ENCODE measurements at places on chromosomes 1 and 21.

- no peak for DNase-seq
Observed at GRCh38 chr21:46151261-46151988, 4.0 kb downstream of the FTCD start.

DNA sequence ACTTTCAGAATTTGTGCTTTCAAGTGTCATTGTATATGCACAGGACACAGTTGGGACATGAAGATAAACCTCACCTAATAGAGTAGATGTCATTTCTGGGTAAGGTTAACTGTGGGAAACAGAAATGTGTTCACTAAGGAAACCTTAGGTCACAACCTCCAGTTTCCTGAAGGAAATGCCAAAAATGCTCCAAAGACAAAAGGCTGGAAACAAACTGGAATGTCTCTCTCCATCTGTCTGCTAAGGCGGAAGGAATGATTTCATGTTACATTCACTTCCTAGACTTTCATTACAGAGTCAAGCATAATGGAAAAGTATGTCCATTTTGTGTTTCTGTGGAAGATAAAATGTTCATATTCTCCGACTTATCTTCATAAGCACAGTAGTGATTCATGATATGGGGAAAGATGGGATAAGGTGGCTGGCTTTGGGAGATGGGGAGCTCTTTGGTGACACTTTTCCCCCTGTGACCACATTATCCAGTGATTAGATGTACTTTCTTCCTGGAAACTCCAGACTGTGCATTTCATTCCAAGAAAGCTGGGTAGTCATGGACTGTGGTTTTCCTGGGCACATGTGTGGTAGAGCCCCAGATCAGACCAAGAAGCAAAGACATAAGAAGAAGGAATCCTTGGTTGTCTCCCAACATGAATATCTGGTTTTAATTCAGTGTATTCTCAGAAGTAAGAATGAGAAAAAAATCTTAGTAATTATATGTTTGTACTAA is 5.7 kb downstream of the S1PR1 start:
- DNase-seq, result no peak

GRCh38 chr1:116990612-116991151 is 10.9 kb upstream of the CD101 start:
- no peak for DNase-seq

- no peak for DNase-seq
Observed at GRCh38 chr1:98177751-98178150, 256.9 kb upstream of the DPYD start.

GRCh38 chr1:50271337-50271736 is 151.9 kb downstream of the DMRTA2 start:
- DNase-seq, result no peak
